ENCODE measurements at places on chromosomes 1 and 21.

DNA sequence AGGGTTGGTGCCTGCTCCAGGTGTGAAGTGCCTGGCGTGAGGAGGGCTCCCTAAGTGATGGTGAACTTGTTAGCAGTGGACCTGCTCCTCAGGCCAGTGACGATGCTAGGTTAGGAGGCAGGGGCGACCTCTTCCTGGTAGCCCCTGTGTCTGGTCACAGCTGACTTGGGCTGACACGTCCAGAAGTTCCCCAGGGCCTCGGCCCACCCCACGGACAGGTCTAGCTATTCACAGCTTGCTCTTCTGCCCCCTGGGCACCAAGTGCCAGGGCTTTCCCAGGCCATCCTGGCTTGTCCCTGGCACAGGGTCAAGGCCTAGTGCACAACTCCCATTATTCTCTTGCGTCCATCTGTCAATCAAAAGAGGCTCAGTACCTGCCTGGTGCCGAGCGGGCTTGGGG is 10.9 kb upstream of the C1orf167 start:
- no peak for DNase-seq

DNA sequence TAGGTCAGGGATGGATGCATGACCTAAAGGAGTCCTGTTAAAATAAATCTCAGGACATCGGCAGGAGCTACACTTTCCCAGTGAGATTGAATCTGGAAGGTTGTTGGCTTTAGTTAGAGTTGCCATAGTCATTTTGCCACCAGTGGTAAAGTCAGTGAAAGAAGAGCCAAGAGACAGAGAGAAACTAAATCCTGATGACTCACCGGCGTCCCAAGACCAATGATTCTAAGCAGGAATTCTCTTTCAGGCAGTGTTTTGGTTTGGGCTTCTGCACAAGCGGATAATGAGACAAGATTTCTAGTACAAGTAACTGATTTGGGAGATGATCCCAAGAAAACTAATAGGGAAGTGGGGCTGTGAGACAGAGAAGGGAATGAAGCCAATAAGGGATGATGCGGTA is 88.8 kb upstream of the ETS2 start:
- DNase-seq = no peak

DNA sequence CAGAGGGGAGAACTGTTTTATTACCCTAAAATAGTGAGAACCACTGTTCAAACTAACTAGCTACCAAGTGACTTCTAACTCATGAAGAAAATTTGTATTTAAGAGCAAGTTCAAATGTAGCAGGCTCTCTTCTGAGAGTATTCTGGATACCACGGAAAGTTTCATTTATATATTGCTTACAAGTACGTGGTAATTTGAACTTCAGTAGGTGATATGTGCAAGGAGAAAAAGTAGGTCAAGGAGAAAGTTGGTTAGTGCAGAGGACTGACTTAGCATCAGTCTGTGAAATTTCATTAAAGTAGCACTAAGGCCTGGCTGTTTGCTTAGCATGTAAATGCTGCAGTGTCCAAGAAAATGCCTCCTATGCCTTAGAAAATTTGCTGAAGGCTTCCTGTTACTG is 16.7 kb downstream of the SERPINC1 start:
- no peak for DNase-seq

- DNase-seq = no peak
Observed at GRCh38 chr1:209377995-209378394, 205.5 kb upstream of the CAMK1G start.

DNA sequence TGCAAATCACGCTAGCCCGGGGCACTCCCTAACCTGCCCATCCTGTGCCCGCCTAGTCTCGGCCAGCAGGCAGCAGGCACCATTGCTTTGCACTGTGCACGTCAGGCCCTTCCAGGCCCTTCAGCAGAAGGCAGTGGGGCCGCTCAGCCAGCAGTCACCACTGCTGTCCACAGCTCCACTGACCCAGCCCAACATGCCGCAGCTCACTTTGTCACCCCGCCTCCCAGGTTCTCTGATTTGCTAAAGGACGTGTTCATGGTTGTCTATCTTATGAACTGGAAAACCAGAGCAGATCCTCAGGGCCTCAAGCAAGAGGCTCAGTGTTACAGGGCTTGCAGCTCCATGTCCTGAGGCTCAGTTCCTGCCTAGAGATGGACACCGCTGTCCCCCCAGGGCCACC is 14.2 kb upstream of the SPOCD1 start:
- no peak for DNase-seq

GRCh38 chr1:85133565-85134159 is 67.2 kb downstream of the SYDE2 start:
- DNase-seq = no peak

- DNase-seq = no peak
Observed at GRCh38 chr1:18473195-18473815, 7.4 kb upstream of the KLHDC7A start.

GRCh38 chr1:172429331-172430127 is 9.0 kb downstream of the C1orf105 start:
- peak; percentile 42 for DNase-seq

- DNase-seq = no peak
Observed at GRCh38 chr1:109623601-109624161, 4.0 kb downstream of the AMPD2 start.

- no peak for DNase-seq
Observed at GRCh38 chr1:214933375-214933774, 149.2 kb upstream of the KCNK2 start.

- no peak for DNase-seq
Observed at GRCh38 chr1:112982853-112983536, 27.0 kb upstream of the SLC16A1 start.

DNA sequence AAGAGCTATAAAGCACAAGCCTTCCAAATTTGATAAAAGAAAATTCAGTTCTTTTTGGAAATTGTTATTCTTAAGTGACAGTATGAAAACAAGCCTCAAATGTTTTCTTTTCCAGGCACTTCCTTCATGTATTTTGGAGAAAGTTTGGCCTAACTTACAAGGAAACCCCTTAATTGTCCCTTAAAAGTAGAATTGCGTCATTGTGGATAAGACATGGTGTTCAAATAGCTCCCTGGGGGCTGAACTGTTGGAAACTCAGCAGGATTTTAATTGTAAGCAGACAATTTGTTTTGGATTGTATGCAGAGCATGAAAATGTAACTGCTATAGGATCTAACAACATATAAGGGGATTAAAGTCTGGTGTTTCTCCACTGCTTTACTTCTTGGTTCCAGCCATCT is 35.4 kb upstream of the FGGY start:
- DNase-seq = no peak

- no peak for DNase-seq
Observed at GRCh38 chr1:240189386-240189989, 97.8 kb downstream of the FMN2 start.

DNA sequence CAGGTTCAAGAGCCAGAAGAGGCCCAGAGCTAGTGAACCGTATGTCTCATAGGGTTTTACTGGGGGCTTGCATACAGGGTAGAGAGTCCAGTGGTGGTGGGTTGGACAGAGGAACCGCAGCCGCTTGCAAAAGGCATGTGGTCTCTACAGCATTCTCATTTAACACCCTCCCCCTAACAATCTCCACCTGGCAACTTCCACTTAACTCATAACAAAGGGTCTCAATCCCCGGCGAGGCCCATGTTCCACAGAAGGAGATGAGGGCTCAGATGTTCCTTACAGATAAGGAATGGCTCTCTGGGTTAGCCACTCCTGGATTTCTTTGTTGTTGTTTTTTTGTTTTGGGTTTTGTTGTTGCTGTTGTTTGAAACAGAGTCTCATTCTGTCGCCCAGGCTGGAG is 106.1 kb downstream of the APP start:
- no peak for DNase-seq
